ENCODE measurements at places on chromosomes 12 and 14. TPM values are rescaled to one million over a fixed set of nuclear protein-coding genes. Genes with fewer than 3 reads are reported as not detected.

Gene FAM181A
- total RNA-seq, result not detected

Gene IL31
- total RNA-seq, result not detected

Gene GALNT16
- not detected for total RNA-seq

Gene HAL
- 0.79 TPM for total RNA-seq

Gene DLGAP5
- total RNA-seq, result 0.38 TPM

Gene TMED8
- 8.2 TPM for total RNA-seq

Gene CCNT1
- 24.5 TPM for total RNA-seq
